ENCODE measurements at places on chromosomes 5 and 9.

DNA sequence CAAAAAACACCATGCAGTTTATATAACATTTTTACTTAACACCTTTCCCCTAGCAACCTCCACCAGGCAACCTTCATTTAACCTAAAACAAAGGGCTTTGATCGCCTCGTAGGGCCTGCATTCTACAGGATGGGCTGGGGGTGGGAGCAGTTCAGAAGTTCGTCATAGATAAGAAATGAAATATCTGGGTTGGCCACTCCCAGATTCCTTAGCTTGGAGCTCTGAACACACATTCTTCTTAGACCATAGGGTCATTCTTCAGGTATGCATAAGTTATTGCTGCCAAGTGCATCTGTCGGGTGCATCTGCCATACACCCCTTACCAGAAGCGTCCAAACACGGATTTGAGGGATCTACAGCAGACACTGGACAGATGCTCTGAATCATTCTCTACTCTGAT, 4.3 kb upstream of the SLC22A5 start:
- no peak overlapping the region for H3K4me3 ChIP-seq
- no peak for DNase-seq
- no peak overlapping the region for H3K27ac ChIP-seq
- peaks cover 3% of the 10 kb centered on the region for H3K4me1 ChIP-seq
- H3K36me3 ChIP-seq, result no peaks in the 10 kb centered on the region

DNA sequence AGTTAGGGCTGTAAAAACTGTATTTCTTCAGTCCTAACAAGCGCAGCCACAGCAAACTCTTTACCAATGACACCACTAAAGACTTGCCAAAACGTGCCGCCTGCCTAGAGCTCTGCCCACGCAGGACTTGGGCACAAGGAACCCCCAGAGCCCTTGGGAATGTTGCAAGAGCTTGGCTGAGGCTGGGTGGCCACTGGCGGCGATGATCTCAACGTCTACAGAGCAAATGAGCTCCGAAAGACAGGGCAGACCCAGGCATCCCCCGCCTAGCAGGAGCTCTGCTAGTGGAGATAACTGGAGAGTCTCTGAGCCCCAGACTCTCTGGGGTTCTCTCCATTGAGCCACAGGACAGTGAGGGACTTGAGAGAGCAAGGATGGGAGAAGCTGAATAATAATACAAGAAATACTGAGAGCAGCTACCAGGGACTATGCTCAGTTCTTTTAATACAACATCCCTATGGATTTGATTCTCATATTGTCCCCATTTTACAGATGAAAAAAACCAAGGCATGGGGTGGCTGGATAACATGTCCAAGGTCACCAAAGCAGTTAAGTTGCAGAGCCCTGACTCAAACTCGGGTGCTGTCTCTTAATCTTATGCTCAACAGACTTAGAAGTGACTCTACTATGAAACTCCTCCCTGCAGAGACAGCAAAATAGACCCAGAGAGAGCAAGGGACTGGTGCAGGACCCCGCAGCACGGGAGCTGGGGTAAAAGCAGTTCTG, 32.5 kb downstream of the SHB start:
- H3K27me3 ChIP-seq, result no peaks in the 10 kb centered on the region
- H3K27ac ChIP-seq, result peak overlapping the region; percentile 58
- peak; percentile 92 for DNase-seq
- H3K4me3 ChIP-seq, result no peak overlapping the region
- no peaks in the 10 kb centered on the region for H3K36me3 ChIP-seq

GRCh38 chr5:134494780-134495179, 30.7 kb upstream of the JADE2 start:
- H3K27ac ChIP-seq, result no peak overlapping the region
- H3K4me1 ChIP-seq, result no peaks in the 10 kb centered on the region
- no peaks in the 10 kb centered on the region for H3K27me3 ChIP-seq
- H3K36me3 ChIP-seq, result no peaks in the 10 kb centered on the region
- no peak for DNase-seq

DNA sequence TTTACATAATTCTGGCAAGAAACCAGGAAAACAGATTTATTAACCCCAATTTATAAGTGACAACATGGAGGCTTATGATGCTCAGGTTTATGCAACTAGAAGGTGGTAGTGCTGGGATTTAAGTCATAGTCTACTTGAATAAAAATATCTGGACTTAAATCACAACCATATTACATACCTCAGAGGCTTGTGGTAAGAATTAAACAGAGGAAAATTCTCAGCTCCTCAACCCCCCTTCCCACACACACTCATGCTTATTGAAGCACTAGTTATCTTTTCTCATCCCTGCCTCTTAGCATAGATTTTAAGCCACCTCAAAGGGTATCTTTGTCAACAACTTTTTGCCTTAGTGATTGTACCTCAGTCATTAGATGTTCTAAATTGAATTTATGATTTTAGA, 731.0 kb downstream of the PRELID2 start:
- H3K27me3 ChIP-seq, result no peaks in the 10 kb centered on the region
- H3K4me3 ChIP-seq, result no peak overlapping the region
- DNase-seq, result no peak
- no peaks in the 10 kb centered on the region for H3K4me1 ChIP-seq
- H3K27ac ChIP-seq, result no peak overlapping the region

DNA sequence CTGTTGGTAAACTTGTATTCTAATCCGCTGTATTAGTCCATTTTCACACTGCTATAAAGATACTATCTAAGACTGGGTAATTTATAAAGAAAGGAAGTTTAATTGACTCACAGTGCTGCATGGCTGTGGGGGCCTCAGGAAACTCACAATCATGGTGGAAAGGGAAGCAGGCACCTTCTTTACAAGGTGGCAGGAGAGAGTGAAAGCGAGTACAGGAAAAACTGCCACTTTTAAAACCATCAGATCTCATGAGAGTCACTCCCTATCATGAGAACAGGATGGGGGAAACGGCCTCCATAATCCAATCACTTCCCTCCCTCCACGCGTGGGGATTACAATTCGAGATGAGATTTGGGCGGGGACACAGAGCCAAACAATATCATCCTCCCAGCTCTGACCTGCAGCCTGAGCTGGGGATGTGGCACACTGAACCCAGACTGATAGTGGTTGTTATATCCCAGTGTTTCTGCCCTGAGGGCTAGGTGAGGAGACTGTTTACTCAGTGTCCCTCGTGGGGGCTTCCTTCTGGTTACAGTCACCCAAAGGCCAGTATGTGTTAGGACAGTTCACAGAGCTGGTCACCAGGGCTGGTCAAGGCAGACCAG, 488.3 kb downstream of the KDM4C start:
- DNase-seq, result no peak
- H3K36me3 ChIP-seq, result no peaks in the 10 kb centered on the region
- H3K4me1 ChIP-seq, result no peaks in the 10 kb centered on the region
- H3K4me3 ChIP-seq, result no peak overlapping the region
- H3K27me3 ChIP-seq, result no peaks in the 10 kb centered on the region

- no peaks in the 10 kb centered on the region for H3K36me3 ChIP-seq
- H3K4me3 ChIP-seq, result no peak overlapping the region
- no peak for DNase-seq
- no peaks in the 10 kb centered on the region for H3K27me3 ChIP-seq
- H3K4me1 ChIP-seq, result peaks cover 10% of the 10 kb centered on the region
Observed at GRCh38 chr5:78275998-78276543, 18.4 kb downstream of the AP3B1 start.

- H3K27ac ChIP-seq, result no peak overlapping the region
- no peak for DNase-seq
- H3K27me3 ChIP-seq, result no peaks in the 10 kb centered on the region
- H3K36me3 ChIP-seq, result no peaks in the 10 kb centered on the region
- H3K4me3 ChIP-seq, result no peak overlapping the region
- H3K4me1 ChIP-seq, result no peaks in the 10 kb centered on the region
Observed at GRCh38 chr5:171575808-171576207, 156.4 kb downstream of the FGF18 start.

DNA sequence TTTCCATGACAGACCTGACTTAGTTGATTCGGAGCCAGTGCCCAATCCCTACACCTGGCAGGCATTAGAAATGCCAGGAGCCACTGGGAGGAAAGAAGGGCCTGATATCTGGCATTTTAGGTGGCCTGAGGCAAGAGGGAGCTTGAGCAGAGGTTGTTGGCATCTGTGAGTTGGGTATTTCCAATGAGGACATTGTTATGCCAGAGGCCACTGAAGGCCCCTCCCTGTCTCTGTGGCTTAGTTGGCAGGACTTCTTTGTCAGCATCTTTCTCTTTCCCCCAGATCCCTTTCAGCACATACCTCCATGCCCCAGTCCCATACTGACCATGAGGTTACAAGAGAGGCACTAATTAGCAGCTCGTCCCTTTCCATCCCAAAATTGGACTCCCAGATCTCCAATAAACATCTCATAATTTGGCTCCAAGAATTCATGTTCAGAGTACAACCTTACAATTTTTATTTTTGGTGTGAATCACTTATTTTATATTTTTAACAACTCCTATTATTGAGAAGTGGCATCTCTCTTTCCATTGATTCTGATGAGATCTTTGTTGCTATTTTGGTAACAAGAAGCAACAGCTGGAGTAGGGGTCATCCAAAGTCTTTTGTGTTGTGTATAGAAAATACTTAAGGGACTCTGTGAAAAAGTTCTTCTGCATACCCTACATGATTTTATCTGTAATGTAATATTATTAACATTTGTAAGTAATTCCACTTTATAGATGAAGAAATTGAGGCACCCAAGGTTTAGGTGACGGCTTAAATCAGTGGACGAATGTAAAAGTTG, 68.6 kb upstream of the MAP3K1 start:
- H3K4me3 ChIP-seq, result no peak overlapping the region
- H3K4me1 ChIP-seq, result peaks cover 1% of the 10 kb centered on the region
- no peak overlapping the region for H3K27ac ChIP-seq
- DNase-seq, result no peak
- no peaks in the 10 kb centered on the region for H3K36me3 ChIP-seq
- H3K27me3 ChIP-seq, result no peaks in the 10 kb centered on the region

DNA sequence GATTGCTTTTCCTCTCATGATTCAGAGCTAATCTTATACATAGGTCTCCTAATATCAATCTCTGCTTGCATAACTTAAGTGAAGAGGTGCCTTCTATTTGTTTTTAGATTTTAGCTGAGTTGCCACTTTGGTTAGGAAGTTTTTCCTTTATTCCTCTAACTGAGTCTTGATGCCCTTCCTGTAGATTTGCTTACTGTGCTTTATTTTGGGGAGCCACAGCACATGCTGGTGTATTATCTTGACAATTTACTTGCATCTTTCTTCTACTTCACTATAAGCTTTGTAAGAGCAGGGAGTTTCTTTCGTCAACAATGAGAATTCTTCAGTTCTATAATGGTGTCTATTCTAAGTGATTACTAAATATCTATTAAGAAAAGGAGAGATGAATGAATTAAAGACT, 54.9 kb downstream of the GABRA6 start:
- no peaks in the 10 kb centered on the region for H3K4me1 ChIP-seq
- no peaks in the 10 kb centered on the region for H3K27me3 ChIP-seq

All from ascending aorta (tissue), 2 donors.